ENCODE measurements at places on chromosomes 6 and 20.

DNA sequence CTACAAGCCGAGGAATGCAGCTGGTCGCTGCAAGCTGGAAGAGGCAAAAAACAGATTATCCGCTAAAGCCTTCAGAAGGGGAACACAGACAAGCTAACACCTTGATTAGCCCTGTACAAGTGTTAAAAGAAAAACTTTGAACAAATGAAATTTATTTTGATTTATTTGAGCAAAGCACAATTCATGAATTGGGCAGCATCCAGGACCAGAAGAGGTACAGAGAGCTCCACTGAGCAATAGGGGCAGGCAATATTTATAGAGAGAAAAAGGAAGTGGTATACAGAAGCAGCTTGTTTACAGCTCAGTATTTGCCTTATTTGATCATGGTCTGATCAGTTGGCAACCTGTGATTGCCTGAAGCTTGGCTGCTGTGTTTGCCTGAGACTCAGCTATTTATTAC is 17.6 kb downstream of the HLA-DOB start:
- H3K4me3 ChIP-seq, result no peak overlapping the region
- peaks cover 24% of the 10 kb centered on the region for H3K27me3 ChIP-seq
- H3K36me3 ChIP-seq, result no peaks in the 10 kb centered on the region
- H3K27ac ChIP-seq, result no peak overlapping the region
- peaks cover 5% of the 10 kb centered on the region for H3K4me1 ChIP-seq

DNA sequence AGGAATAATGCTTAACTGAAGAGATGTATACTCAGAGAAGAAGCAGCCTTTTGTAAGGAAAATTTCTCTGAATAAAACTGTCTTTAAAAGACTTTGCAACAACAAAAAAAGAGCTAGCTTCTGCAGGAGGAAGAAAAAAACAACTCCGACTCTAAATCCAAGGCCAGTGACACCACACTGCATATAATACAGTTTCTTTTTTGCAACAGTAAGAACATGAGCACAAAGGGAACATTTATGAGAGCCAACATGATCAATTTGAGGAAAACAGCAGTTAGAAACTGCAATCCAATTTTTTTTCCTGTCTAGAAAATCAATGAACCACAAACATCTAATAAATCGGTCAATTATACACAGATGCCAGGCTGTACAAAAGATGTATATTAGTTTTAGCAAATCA is 42.9 kb upstream of the UST start:
- no peaks in the 10 kb centered on the region for H3K36me3 ChIP-seq
- no peaks in the 10 kb centered on the region for H3K27me3 ChIP-seq
- no peak for DNase-seq

DNA sequence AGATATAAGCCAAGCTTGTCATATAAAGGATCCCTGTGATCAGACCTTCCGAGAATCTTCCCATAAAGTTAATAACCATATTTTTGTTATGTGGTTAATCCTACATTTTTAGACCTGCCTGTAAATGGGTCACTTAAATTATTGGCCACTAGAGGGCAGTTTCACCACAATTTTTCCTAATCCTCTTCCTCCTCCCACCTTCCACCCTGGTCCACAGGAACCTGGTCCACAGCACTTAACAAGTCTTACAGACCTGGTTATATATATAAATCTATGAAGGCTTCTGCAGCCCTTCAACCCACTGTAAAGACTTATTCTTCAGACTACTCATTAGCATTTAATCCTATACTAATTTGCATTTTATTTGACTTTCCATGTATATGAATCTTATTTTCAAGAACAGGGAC is 28.3 kb downstream of the MRS2 start:
- H3K4me3 ChIP-seq, result no peak overlapping the region
- peak; percentile 38 for DNase-seq
- H3K27ac ChIP-seq, result no peak overlapping the region
- H3K36me3 ChIP-seq, result peaks cover 11% of the 10 kb centered on the region
- no peaks in the 10 kb centered on the region for H3K4me1 ChIP-seq
- no peaks in the 10 kb centered on the region for H3K27me3 ChIP-seq

- peaks cover 4% of the 10 kb centered on the region for H3K27me3 ChIP-seq
- no peaks in the 10 kb centered on the region for H3K36me3 ChIP-seq
- no peak overlapping the region for H3K4me3 ChIP-seq
- H3K27ac ChIP-seq, result no peak overlapping the region
- no peaks in the 10 kb centered on the region for H3K4me1 ChIP-seq
These were observed 1.1 kb upstream of the AFDN start for GRCh38 chr6:167825332-167826229.

DNA sequence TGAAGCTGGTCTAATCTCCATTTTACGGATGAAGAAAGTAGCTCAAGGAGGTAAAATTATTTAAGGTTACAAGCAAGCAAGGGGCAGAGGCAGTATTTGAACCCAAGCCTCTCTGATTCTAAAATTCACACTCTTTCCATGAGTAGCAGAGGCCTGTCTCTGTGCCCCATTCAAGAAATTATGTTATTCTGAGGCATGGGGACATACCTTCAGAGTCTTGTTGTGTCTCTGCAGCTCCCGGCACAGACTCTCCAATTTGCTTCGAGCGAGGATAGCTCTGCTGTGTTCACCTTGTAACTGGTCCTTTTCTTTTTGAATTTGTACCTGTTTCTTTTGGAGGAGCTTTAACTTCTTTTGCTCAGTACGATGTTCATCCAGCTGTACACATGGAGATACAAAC is 21.5 kb downstream of the TXLNB start:
- H3K4me1 ChIP-seq, result no peaks in the 10 kb centered on the region
- H3K4me3 ChIP-seq, result no peak overlapping the region
- no peaks in the 10 kb centered on the region for H3K27me3 ChIP-seq
- H3K36me3 ChIP-seq, result no peaks in the 10 kb centered on the region
- DNase-seq, result no peak

DNA sequence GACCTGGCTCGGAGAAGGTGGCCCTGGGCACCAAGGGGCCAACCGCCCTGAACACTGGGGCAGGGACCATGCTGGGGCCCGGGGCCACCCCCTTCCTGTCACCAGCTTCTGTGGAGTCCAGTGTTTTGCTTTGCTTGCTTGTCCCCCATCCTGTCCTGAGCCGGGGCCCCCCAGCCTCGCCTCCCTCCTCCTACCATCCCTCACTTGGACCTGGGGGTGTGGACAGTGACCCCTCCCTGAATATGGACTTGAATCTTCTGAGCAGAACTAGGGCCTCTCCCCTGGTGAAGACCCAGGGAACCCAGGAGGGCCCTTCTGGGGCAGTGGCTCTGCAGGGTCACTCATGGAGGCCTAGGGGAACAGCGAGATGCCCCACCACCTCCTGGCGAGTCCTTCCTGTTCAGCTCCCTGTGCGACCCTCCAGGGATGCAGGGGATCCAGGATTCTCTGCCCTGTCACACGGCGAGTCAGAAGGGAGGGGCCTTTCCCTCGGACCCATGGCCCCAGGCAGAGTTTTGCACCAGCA is 41.6 kb downstream of the VSTM2L start:
- DNase-seq, result no peak
- H3K27ac ChIP-seq, result no peak overlapping the region
- H3K36me3 ChIP-seq, result no peaks in the 10 kb centered on the region
- H3K4me3 ChIP-seq, result no peak overlapping the region
- no peaks in the 10 kb centered on the region for H3K4me1 ChIP-seq

DNA sequence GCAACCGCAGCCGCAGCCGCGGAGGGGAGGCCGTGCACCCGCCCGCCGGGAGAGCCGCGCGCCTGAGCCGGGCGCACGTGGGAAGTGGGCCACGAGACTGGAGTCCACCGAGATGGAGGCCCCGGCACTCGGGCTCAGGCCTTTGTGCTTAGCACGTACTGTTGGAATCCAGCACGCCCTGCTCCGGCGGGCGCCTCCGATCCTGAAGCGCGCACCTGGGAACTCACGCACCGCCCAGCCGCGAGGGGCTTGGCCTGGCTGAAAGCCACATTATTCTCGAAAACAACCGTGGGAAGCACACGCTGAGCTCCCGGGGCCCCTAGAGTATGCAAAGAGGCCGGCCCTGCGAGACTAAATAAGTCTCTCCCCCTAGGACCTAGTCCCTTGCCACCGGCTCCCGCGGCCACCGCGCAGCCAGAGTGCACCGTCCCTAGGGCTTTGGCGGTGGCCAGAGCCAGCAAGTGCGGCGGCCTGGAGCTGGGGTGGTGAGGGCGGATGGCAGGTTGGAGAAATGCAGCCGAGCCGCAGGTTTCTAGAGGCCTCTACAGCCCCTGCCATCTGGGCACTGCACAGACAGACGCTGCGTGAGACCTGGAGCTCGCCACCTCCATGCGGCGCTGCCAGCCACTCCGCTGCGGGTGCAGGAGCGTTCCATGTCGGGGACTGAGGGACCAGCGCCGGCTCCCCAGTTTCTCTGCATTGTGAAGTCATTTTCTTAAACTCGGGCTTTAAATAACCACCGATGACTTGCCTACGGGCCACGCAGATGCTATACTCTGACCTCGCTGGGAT is 42.0 kb upstream of the LY86 start:
- no peak overlapping the region for H3K27ac ChIP-seq
- H3K36me3 ChIP-seq, result no peaks in the 10 kb centered on the region
- H3K4me1 ChIP-seq, result no peaks in the 10 kb centered on the region
- H3K4me3 ChIP-seq, result no peak overlapping the region
- H3K27me3 ChIP-seq, result peaks cover 5% of the 10 kb centered on the region
- no peak for DNase-seq

- H3K4me3 ChIP-seq, result no peak overlapping the region
- H3K27ac ChIP-seq, result no peak overlapping the region
- no peaks in the 10 kb centered on the region for H3K27me3 ChIP-seq
- no peaks in the 10 kb centered on the region for H3K4me1 ChIP-seq
- H3K36me3 ChIP-seq, result no peaks in the 10 kb centered on the region
These were observed 44.3 kb upstream of the PLCB4 start for GRCh38 chr20:9024606-9025005.

GRCh38 chr6:136534268-136534667 is 16.0 kb downstream of the MAP7 start:
- peaks cover 5% of the 10 kb centered on the region for H3K27me3 ChIP-seq
- H3K4me3 ChIP-seq, result no peak overlapping the region
- H3K27ac ChIP-seq, result no peak overlapping the region
- H3K4me1 ChIP-seq, result no peaks in the 10 kb centered on the region
- no peaks in the 10 kb centered on the region for H3K36me3 ChIP-seq
- DNase-seq, result no peak

DNA sequence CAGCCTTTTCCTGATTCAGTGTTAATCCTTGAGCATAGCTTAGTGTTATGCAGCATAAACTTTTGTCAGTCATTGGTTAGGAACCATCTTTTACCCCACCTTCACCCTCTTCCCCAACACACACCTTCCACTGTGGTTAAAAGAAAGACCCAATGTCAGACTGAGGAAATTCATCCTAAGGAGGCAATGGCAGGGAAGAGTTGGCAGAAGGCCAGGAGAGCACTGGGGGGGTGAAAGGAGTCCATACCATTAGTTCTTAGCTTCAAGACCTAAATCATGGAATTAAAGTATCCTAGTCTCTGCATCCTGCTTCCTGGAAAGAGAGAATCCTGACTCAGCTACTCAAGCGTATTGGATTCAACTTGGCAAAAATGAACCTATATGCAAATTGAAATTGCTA is 16.9 kb upstream of the TAB2 start:
- H3K27me3 ChIP-seq, result no peaks in the 10 kb centered on the region
- no peak for DNase-seq
- H3K4me1 ChIP-seq, result no peaks in the 10 kb centered on the region
- H3K36me3 ChIP-seq, result no peaks in the 10 kb centered on the region

DNA sequence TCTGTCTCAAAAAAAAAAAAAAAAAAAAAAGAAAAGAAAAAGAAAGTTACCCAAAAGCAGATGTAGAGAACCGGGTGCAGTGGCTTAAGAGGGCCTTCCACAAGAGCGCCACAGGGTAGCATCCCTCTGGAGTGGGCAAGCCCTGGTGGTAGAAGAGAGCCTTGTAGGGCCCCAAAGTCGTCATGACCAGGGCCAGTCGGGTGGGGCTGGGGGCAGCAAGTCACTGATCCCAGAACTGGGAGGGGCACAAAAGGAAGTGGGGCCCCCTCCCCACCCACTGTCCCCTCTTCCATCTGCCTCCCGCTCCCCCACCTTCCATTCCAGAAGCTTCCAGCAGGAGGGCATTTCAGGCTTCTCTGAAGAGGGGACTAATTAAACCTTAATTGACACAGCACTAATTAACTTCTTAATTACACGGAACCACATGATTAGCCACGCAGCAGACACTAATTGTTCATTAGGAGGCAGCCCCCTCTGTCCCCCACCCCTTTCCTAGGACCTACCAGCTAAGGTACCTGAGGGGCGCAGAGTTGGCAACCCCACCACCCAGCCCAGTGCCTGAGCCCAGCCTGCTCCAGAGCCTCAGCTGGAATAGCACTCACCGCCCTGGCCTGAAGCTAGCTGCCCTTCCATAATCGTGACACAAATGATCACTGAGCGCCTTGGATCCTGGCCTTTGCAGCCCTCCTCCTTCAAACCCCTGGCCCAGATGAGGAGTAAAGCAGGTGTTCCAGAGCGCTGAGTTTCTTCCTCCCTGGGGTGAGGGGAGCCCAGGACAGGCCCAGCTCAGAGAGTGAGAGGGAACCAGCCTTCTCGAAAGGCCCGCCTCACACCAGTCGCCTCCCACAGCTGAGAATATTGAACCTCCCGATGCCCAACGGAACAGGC is 34.8 kb downstream of the MDFI start:
- no peaks in the 10 kb centered on the region for H3K4me1 ChIP-seq
- no peaks in the 10 kb centered on the region for H3K27me3 ChIP-seq
- H3K36me3 ChIP-seq, result no peaks in the 10 kb centered on the region
- H3K4me3 ChIP-seq, result no peak overlapping the region
- no peak overlapping the region for H3K27ac ChIP-seq

DNA sequence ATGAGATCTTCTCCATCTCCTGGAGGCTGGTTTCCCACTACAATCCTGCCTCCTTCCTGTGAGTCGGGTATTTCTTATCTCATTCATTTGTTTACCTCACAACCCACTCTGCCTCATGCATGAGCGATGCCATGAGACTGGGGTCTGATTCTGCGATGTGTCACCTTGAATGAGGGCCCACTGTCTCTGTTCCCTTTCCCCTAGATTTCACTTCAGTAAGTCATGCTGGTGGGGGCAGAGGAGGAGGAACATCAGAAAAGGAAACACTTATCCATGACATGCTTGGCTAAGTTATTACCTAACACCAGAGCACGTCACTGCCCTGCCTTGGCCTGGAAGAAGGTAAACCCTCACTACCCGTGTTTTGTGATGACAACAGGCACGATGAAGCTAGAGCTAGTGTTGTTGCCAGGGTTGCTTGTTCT is 337.4 kb upstream of the PRDM1 start:
- H3K36me3 ChIP-seq, result no peaks in the 10 kb centered on the region
- H3K4me1 ChIP-seq, result peaks cover 16% of the 10 kb centered on the region
- no peak overlapping the region for H3K4me3 ChIP-seq
- DNase-seq, result no peak
- H3K27ac ChIP-seq, result no peak overlapping the region

- no peak for DNase-seq
- H3K27ac ChIP-seq, result no peak overlapping the region
- H3K4me1 ChIP-seq, result no peaks in the 10 kb centered on the region
- no peaks in the 10 kb centered on the region for H3K27me3 ChIP-seq
- H3K36me3 ChIP-seq, result no peaks in the 10 kb centered on the region
- no peak overlapping the region for H3K4me3 ChIP-seq
These were observed 218.3 kb downstream of the TAF4 start for GRCh38 chr20:61847420-61847748.

GRCh38 chr6:90464507-90464906 is 122.4 kb downstream of the MAP3K7 start:
- no peak for DNase-seq
- H3K4me1 ChIP-seq, result peaks cover 58% of the 10 kb centered on the region
- H3K36me3 ChIP-seq, result no peaks in the 10 kb centered on the region
